ENCODE measurements at places on chromosomes 16 and 17.
A peak's percentile ranks its signal among the peaks of the same experiment; 100 is the strongest.

GRCh38 chr16:81313701-81314602, 810 bp upstream of the GAN start:
- DNase-seq, result no peak

- DNase-seq, result no peak
Observed at GRCh38 chr17:59696682-59697277, 10.4 kb downstream of the PTRH2 start.

GRCh38 chr17:2027528-2028233, 2.3 kb upstream of the DPH1 start:
- no peak for DNase-seq

DNA sequence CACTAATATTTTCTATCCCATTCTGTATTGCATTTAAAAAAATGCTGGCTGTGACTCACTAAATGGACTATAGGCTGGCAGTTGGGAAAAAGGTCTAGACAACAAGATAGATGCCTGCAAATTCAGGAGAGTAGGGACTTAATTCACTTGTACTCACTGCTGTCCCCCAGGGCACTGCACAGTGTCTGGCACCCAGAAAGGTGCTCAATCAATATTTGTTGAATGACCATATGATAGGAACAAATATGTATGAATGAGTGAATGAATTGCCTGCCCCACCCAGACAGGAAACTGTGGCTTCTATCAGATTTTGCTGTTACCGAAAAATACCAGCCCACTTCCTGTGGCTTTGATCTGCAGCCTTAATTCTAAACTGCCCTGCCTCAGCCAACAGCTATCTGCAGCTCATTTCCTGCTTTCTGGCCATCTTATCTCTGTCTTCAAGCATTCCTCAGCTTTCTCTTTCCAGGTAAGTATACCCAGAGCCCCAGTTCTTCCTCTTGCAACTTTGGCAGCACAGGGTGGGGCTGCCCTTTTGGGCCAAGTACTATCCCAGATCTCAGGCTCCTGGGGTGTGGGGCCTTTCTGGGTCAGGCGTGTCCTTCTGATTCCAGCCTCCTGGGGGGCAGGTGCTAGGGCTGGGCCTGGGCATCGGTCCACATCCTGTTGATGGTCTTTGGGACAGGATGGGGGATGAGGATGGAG, 15.3 kb upstream of the TNS4 start:
- no peak for DNase-seq

- no peak for DNase-seq
Observed at GRCh38 chr16:75254359-75254837, 3.0 kb upstream of the BCAR1 start.

DNA sequence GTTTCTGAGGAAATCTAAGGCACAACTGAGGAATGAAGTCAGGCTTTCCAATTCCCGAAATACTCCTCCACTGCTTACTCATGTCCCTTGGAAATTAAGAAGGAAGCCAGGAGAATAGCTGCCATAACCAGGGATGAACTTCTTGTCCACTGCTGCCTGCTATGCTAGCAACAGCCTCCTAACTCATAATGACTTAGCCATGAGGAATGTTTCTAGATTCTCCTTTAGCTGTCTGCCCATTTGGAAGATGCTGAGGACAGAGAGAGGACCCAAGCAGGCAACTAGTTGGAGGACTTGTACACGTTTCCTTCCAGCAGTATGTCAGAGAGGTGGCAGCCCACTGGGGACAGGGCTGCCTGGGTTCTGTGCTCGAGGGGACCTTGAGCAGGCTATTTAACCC, 939 bp upstream of the CCL2 start:
- DNase-seq, result no peak

- no peak for DNase-seq
Observed at GRCh38 chr16:48963901-48964615, 317.6 kb downstream of the CBLN1 start.

DNA sequence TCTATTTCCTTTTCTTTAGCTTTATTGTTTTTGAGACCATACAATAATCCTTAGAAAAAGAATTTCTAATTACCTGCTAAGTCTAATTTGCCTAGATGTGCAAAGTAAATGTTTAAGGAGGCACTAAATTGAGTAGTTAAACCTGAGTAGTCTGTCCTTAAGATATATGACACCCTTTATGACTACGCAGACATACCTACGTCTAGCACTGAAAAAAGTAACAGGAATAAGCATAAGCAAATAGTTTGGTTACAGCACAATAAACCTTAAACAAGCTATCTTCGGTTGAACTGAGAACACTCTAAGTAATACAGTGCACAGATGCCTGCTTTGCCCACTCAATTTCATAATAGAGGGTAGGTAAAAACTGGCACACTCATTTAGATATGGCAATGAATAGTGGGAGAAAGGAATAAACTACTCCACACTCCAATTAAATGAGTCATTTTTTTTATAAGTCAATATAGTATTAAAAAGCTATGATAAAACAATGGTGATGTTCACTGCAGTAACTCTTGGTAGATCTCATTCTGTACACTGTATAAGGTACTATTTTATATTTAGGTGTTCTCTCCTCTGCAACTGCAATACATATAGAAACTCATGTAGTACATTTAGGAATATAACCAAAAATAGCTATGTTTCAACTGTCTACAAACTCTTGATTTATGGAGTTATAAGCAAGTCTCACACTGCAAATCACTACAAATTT, 19.7 kb upstream of the INTS2 start:
- DNase-seq, result no peak

- no peak for DNase-seq
Observed at GRCh38 chr17:36030956-36031355, 13.2 kb upstream of the CCL23 start.

DNA sequence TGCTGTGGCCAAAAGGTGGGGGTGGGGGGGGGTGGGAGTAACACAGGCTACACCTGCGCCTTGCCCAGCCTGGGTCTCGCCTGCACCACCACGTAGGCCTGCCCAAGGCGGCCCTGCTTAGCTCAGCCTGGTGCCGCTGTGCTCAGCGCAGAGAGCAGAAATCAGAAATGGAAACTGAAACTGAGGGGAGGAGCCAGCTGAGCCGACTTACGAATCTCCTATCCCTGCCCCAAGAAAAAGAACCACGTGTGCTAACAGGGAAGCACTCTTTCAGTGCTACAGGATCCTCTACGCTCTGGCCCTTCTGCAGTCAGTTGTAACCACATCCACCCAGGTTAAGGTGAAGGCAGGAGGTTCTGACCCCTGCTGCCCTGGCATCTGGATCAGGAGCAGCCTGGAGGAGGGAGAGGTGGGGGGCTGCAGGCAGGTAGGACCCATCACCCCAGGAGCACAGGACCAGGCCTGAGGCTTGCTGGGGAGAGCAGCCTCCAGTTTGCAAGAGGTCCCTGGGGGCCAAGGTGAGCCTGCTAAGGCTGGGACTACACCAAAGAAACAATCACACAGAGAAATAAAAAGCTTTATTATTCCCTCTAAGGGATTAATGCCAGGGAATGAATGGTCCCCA, at the start of gene DHX58:
Gene DHX58 (minus strand): TSS at position 163 of the 625 bp plus-strand sequence. CDS start 822 bp downstream, outside the sequence.
- peak; percentile 84 for DNase-seq

DNA sequence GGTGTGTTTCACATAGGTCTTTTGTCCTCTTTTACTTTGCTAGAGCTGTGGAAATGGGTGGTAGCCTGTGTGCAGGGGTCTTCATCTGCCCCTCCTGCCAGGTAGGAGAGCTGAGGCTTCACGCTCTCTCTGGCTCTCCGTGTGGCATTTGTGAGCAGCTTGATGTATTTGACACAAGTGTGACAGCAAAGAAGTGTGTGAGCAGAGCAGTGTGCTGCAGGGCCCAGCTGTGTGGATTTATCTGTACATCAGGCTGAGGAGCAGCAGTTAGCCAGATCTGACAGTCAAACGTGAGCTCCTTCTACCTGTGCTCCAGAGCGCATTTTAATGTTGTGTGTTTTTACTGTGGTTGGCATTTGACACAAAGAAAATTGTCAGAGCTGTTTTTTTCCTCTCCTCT, 101.8 kb downstream of the FTO start:
- DNase-seq, result no peak

DNA sequence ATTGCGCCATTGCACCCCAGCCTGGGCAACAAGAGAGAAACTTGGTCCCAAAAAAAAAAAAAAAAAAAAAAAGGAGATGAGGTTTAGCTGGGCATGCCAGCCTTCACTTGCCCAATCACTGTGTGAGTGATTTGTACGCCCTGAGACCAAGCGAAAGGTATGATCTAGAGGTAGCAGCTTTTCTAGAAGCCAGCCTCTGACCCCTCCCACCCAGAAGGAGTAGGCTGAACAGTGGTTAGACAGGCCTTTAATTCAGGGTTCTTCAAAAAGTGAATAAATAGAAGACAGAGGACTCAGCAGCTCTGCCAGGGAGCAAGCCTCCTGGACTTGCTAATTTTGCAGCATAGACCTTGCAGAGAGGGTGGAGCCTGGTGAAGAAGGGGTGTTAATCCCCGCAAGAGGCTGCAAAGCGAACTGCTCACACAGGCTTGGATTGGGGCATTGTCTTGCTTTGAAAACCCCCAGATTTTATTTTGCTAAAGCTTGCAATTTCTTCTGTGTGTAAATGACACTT, 7.1 kb upstream of the CYTH1 start:
- DNase-seq, result peak; percentile 59

DNA sequence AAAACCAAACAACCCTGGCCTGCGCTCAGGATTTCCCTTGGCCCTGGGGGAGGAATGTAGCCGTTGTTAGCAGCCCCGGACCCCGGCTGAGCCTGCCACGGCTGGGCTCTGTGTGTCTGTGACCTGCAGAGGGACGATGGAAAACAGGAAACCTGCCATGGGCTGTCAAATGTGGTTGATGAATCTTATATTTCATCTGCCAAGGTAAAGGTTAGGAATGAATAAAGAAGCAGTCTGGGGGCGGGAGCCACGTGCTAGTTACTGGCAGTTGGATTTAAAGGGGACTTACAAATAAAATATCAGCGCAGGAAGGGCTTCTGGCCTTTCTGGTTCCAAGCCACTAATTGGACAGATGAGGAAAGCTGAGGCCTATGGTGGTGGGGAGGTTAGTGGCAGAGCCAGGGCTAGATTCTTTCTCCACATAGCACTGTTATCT, at the start of gene KRT23:
Gene KRT23 (minus strand): TSS at position 263 of the 436 bp plus-strand sequence. CDS start 1,043 bp downstream, outside the sequence.
- DNase-seq, result peak; percentile 31

DNA sequence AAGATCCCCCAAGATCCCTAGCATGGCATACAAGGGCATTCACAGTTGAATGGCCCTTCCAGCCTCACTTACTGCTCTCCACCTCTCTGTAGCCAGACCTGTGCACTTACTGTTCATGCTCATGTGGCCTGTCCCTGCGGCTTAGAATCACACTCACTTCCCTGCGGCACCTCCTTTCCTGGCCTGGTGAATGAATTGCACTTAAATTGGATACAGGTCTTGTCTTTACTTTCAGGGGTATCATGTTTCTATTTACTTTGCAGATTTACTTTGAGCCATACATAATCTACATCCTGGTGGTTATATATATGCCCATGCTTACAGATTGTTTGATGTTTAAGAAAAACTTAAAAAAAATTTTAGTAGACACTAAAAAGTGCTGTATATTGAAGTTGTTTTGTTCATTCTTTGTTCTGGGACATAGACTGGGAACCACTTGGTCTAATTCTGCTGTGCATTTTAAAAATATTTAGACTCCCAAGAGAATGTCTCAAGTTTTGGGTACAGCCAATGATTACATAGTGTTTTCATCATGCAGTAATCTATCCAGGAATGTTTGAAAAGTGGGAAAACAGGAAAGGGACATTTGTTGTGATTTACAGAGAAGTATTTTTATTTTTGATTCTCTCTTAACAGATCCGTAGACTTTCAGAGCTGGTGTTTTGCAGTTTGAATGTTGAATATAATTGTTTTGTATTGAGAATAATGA, 63.9 kb downstream of the NUP88 start:
- DNase-seq, result no peak

DNA sequence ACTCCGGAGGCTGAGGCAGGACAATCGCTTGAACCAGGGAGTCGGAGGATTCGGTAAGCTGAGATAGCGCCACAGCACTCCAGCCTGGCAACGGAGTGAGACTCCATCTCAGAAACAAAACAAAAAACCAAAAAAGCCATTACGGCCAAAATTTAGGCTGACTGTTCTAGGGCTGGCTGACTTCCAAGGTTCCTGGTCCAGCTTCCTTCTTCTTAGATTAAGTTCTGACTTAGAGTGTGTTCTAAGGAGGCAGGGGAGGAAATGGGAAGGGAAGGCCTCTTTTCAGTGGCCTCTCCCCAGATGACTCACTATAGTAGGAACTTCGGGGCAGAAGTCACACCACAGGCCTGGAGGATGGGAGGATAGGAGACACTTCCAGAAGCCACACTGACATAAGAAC, 27.7 kb upstream of the CLEC18B start:
- DNase-seq, result no peak

DNA sequence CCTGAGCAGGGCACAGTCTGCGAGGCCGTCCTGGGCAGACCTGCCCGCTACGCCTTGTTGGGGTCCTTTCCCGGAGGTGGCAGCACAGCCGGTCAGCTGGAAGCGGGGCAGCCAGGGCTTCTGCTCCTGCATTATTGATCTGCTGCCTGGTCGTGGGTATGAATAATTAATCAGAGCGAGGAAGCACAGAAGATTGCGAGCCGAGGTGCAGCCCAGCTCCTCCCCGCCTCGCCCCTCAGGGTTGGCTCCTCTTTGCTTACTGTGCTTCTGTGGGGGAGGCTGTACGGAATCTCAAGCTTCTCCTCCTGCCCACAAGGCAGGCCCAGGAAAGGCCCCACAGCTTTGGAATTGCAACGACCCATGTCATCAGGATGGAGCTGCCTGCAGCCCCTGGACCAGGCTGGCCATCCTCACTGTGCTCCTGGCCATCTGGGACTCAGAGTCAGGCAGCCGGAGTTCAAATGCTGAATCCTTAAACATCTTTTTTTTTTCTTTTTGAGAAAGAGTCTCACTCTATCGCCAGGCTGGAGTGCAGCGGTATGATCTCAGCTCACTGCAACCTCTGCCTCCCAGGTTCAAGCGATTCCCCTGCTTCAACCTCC, 25.6 kb downstream of the TRARG1 start:
- no peak for DNase-seq

GRCh38 chr16:59971264-59971663, 1237.1 kb upstream of the GOT2 start:
- no peak for DNase-seq

DNA sequence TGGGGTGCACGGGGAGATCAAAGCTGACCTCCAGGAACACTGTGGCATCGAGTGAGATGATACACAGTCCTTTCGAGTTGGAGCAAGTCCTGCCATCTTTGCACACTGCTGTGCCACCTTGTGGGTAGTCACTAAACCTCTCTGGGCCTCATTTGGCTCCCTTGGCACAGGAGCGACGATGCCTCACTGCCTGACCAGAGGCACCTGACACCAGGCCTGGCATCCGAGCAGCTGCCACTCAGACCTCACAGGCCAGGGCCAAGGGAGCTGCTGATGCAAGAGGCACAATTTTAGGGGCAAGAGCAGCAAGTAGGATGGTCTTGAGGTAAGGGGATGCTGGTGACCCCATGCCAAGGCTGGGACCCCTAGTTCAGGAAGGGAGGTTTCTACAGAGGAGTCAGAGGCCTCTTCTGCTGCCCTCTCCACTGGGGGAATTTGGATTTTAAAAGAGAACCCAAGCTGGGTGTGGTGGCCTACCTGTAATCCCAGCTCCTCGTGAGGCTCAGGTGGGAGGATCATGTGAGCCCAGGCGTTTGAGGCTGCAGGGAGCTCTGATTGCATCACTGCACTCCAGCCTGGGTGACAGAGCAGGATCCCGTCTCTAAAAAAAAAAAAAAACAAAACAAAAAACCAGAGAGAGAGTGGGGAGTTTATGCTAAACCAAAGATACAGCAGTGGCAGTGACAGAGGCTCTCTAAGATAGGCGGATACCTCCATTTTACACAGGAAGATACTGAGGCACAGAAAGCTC, 6.7 kb upstream of the ADGRG1 start:
- DNase-seq, result peak; percentile 13
